Activated CD4-positive, alpha-beta T cell treated with anti-CD3 and anti-CD28 coated beads, Interleukin-2, Interleukin-6, amounts not matched to agents 100 ng/mL and 50 ng/mL, durations not matched to agents 16 hours and 8 hours (primary cell): ENCODE measurements at places on chromosomes 2 and 18.

GRCh38 chr18:25077038-25077943 lies 274.7 kb downstream of the ZNF521 start:
- DNase-seq: no peak

DNA sequence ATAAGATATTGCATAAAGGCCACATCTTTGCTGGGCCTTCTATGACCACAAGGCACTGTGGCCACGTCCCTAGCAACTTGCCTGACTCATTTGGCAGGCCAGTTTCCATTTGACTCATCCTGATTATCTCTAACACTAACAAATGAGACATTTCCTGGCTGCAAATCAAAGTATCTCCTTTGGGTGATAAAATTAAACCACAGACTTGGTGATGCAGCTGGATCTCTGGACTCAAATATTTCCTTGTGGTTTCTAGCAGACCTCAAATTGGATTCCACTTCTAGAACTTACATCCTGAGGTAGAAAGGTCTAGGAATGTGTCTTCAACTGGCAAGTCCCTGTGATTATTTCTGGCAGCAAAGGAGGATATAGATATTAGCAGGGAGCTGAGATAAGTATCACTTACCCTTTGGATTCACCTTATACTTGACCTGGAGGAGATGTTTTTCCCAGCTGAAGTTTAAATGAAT lies 167.9 kb upstream of the NXPH2 start:
- DNase-seq: peak; percentile 44

- DNase-seq: no peak
These were observed 181.3 kb downstream of the IKZF2 start for GRCh38 chr2:212970132-212970531.

DNA sequence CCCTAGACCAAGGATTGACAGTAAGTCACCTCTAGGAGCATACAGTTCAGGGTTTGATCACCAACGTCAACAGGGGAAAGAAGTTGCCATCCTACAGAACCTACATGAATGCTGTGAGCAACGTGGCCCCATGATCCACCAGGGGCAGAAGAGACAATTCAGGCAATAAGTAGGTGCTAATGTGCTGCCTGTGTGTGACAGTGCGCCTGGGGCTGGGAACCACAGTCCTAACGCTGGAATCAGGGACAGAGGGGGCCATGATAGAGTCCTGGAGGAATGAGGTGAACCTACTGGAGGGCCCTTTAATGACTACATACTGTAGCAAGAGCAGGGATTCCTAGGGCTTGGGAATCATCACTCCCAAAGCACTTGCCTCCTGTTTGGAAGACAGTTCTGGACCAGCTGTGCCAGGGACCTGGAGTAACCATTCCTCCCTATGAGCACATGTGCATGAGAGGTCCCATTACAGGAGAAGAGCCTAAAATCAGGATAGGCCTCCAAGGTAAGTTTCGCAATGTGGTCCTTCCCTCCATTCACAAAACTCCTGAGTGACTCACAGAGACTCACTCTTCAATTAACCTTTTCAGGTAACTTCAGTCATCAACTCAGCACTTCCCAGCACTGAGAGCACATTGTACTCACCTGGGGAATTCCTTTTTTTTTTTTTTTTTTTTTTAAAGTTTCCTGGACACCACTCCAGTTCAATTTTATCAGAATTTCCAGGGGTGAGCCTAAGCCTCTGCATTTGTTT lies 214.0 kb downstream of the TMEM163 start:
- no peak for DNase-seq

DNA sequence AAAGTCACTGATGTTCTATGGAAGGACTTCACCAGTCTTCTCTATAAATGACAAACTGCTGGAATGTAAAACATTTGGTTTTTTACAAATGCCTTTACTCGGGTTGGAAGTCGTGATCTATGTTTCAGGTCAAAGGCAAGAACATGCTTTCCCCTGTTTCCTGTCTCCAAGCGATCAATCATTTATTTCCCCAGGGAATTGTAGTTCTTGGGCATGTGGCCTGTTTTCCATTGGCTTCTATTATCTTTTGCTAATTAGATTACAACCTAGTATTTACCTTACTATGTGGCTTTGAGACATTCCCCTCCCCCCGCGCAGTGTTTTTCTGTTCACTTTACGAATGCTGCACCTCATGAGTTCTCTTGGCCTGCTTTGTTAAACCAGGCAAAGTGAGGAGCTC lies 684.2 kb downstream of the EPHA4 start:
- DNase-seq: no peak

GRCh38 chr18:69999656-70000055 lies 52.0 kb upstream of the CD226 start:
- no peak for DNase-seq

GRCh38 chr18:24548583-24548982 lies 88.1 kb downstream of the HRH4 start:
- no peak for DNase-seq

DNA sequence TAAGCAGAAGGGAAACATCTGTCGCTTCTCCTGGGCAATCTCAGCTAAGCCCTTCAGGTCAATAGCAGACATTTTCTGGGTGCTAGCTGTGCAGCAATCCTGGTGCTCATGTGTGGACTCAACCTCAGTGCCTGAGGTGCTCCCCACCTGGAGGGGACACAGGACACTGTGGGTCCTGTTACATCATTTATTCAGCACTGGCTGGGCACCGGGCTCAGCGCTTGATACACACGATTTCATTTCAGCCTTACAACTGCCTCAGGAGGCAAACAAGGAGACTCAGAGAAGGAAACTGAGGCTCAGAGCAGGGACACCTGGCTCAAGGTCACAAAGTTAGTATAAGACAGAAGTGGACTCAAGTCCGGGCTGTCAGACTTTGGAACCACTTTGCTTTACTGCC lies 46.7 kb downstream of the MARCO start:
- DNase-seq: no peak

DNA sequence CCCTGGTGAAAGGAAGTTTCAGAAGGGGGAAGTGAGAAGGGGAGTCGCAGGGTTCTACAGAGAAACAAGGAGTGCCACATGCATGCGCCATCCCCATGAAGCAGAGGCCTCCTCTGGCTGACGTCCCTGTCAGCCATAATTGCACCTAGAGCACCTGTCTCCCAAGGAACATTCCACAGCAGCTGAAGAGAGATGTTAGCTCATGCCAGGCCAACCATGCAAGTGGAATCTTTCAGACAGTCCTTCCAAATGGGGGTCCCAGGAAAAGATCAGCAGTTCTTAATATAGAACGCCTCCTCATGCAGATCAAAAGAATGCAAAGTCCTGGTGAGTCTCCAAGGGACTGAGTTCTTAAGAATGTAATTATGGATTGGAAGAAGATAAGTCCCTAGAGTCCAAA lies 29.6 kb downstream of the MRO start:
- no peak for DNase-seq

- DNase-seq: no peak
These were observed 391.1 kb upstream of the REG3G start for GRCh38 chr2:78634425-78634824.

GRCh38 chr2:42925742-42926433 lies 133.5 kb upstream of the HAAO start:
- no peak for DNase-seq

- DNase-seq: no peak
These were observed 401.6 kb downstream of the GPD2 start for GRCh38 chr2:156837635-156838370.

DNA sequence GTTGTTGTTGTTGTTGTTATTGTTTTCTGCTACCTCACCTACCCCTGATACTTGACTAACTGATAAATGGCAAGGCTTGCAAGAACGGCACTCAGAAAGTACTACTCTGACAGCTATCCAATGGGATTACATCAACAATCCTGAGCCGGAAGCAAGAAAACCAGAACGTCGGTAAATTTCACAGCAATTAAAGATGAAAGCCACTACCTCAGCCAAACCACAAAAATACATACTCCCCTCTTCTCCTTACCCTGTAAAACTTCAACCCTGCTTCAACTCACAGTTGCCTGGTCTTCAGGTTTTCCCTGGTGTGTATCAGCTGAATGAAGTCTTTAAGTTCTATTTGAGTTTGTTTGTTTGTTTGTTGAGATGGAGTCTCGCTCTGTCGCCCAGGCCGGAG lies 293.7 kb upstream of the RND3 start:
- DNase-seq: no peak

- DNase-seq: no peak
These were observed 85.8 kb upstream of the MSH6 start for GRCh38 chr2:47697000-47697601.

DNA sequence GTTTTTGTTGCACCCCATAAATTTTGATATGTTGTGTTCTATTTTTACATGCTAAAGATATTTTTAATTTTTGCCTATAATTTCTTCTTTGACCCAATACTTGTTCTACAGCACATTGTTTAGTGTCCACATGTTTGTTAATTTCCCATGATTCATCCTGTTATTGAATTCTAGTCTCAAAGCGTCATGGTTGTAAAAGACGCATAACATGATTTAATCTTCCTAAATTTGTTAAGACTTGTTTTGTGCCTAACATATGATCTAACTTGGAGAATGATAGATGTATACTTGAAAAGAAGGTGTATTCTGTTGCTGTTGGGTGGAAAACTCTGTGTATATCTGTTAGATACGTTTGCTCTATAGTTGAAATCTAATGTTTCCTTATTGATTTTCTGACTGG lies 27.1 kb upstream of the SULT1C3 start:
- no peak for DNase-seq

DNA sequence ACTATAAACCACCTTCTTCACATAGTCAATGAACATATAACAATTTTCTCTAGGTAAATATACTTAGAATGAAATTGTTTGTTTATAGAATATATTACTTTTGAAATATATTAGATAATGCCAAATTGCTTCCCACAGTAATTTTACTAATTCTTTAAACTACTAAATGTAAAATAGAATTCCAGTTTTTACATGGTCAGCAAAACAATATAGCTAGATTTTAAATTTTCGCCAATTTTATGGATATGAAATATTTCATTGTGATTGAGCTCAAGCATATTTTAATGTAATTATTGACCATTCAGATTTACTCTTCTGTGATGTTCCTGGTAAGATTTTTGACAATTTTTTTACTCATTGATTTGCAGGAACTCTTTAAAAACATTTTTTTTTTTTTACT lies 444.6 kb downstream of the PARD3B start:
- DNase-seq: no peak

- no peak for DNase-seq
These were observed 36.5 kb downstream of the RRM2 start for GRCh38 chr2:10159086-10159485.

DNA sequence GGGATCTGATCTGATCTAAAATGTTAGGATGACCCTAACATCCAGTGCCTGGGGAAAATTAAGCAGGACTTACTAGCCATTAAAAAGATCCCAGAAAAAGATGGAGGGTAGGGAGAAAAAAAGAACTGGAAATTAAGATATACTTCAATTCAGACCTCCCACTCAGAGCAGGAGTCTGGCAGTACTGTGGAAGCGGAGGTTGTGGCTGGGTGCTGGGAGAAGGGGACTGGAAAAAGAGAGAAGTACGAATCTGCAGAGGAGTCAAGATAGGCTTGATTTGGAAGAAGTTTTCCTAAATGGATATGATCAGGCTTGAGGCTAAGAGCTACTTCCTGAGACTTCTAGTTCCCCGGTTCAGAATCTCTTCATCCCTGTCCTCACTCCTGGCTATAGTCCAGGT lies 33.5 kb upstream of the IHH start:
- DNase-seq: no peak

DNA sequence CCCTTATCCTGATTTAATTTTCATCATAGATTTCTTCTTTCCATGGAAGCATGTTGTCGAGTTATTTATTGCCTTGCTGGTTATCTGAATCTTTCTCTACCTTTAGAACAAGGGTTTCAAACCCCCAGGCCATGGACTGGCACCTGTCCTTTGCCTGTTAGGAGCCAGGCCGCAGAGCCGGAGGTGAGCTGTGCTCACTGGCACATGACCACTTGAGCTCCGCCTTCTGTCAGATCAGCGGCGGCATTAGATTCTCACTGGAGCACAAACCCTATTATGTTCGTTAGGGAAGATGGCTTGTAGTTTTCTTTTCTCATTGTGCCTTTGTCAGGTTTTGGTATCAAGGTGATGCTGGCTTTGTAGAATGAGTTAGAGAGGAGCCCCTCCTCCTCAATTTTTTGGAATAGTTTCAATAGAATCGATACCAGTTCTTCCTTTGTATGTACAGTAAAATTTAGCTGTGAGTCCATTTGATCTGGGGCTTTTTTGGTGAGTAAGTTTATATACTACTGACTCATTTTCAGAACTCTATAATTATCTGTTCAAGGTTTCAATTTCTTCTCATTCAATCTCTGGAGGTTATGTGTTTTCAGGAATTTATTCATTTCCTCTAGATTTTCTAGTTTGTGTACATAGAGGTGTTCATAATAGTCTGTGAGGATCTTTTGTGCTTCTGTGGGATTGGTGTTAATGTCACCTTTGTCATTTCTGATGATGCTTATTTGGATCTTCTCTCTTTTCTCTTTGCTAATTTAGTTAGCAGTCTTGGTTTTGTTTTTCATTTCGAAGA lies 668.0 kb upstream of the FAM98A start:
- peak; percentile 17 for DNase-seq

GRCh38 chr2:137677466-137677865 lies 286.8 kb upstream of the HNMT start:
- no peak for DNase-seq

- peak; percentile 60 for DNase-seq
These were observed 122.2 kb downstream of the NCOA1 start for GRCh38 chr2:24613154-24613814.

- DNase-seq: no peak
These were observed 11.1 kb downstream of the CLEC4F start for GRCh38 chr2:70808983-70809958.

- no peak for DNase-seq
These were observed 80.3 kb upstream of the MAP4K4 start for GRCh38 chr2:101617188-101617587.

- DNase-seq: peak; percentile 75
These were observed 22.7 kb upstream of the SPR start for GRCh38 chr2:72864500-72864899.

DNA sequence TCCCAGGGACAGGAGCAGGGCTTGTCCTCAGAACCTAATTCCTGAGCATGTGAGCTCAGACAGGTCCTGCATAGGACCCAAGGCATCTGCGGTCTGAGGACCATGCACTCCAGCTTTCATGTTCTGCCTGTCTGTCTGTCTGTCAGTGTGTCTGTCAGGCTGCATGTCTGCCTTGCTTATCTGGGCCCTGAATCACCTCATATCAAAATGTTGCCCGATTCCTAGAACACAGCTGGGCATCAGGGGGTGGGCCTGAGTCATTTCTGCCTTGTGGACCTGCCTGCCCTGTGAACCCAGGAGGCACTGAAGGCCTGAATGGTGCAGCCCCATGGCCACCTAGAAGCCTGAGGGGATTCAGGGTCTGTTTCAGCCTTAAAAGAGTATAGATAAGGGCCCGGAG lies 22.1 kb downstream of the INHBB start:
- DNase-seq: no peak

- no peak for DNase-seq
These were observed 96.4 kb downstream of the C1QL2 start for GRCh38 chr2:119062179-119062578.
